ENCODE measurements at places on chromosomes 7 and 10. TPM values are rescaled to one million over a fixed set of nuclear protein-coding genes. Genes with fewer than 3 reads are reported as not detected.

ATG9B gene
- 0.18 TPM for total RNA-seq

FOXI2 gene
- not detected for total RNA-seq

PON1 gene
- total RNA-seq: not detected

NPSR1 gene
- total RNA-seq: not detected

EVX1 gene
- total RNA-seq: not detected

TRIM73 gene
- 0.18 TPM for total RNA-seq

FFAR4 gene
- not detected for total RNA-seq

MALRD1 gene
- total RNA-seq: 1.1 TPM

TMEM130 gene
- total RNA-seq: 1.1 TPM

PTN gene
- 61.7 TPM for total RNA-seq

HOXA5 gene
- 23.9 TPM for total RNA-seq

GPR22 gene
- not detected for total RNA-seq

ZNF467 gene
- not detected for total RNA-seq

ZNF487 gene
- total RNA-seq: 2.5 TPM

CASD1 gene
- 4.5 TPM for total RNA-seq

GRCh38 chr10:9015005-9015404, 960.5 kb downstream of the GATA3 start:
- no peak for DNase-seq
- no peak overlapping the region for H3K4me3 ChIP-seq
- no peaks in the 10 kb centered on the region for H3K27me3 ChIP-seq
- H3K27ac ChIP-seq: no peak overlapping the region

- no peak for DNase-seq
- no peak overlapping the region for H3K4me3 ChIP-seq
- no peaks in the 10 kb centered on the region for H3K36me3 ChIP-seq
- no peaks in the 10 kb centered on the region for H3K4me1 ChIP-seq
- peaks cover 10% of the 10 kb centered on the region for H3K27me3 ChIP-seq
- no peak overlapping the region for H3K27ac ChIP-seq
These were observed 31.9 kb downstream of the RPS24 start for GRCh38 chr10:78065611-78066010.

DNA sequence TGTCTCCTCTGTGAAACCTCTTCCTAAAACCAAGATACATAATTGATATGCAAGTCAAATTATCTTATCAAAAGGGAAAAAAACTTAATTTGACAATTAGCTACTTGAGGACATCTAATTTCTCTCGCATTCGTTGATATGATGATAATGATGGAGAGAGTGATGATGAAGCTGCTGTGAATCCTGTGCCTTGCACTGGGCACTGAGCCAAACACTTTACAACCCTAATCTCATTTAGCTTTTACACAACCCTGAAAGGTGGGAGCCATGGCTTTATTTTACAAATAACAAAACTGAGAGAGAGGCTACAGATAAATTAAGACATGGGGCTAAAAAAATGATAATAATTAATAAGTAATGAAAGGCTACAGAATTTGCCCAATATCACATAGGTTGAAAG, 176.0 kb downstream of the NOC3L start:
- H3K36me3 ChIP-seq: no peaks in the 10 kb centered on the region
- no peaks in the 10 kb centered on the region for H3K27me3 ChIP-seq
- no peak for DNase-seq
- H3K4me3 ChIP-seq: no peak overlapping the region
- no peak overlapping the region for H3K27ac ChIP-seq

DNA sequence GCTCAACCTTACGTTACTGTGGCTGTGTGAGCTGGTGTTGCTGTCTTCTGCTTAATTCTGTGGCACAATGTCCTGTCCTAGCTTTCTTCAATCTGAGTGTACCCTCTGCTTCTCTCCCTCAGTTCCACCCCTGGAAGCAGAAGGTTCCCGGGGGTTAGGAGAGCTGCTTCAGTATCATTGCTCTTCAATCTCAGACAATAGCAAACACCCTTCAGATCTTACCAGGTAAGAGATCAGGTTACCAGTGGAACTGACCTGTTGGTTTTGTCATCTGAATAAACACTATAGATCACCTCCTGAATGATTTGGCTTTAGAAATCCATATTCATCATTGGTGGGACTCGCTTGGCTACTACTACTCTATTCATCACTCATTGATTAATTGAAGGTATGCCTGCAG, 48.4 kb downstream of the DNAJB9 start:
- no peaks in the 10 kb centered on the region for H3K4me1 ChIP-seq
- no peak for DNase-seq
- H3K4me3 ChIP-seq: no peak overlapping the region

GRCh38 chr10:132408823-132409666, 12.0 kb downstream of the PWWP2B start:
- H3K27me3 ChIP-seq: no peaks in the 10 kb centered on the region
- no peak for DNase-seq
- H3K36me3 ChIP-seq: peaks cover 18% of the 10 kb centered on the region

DNA sequence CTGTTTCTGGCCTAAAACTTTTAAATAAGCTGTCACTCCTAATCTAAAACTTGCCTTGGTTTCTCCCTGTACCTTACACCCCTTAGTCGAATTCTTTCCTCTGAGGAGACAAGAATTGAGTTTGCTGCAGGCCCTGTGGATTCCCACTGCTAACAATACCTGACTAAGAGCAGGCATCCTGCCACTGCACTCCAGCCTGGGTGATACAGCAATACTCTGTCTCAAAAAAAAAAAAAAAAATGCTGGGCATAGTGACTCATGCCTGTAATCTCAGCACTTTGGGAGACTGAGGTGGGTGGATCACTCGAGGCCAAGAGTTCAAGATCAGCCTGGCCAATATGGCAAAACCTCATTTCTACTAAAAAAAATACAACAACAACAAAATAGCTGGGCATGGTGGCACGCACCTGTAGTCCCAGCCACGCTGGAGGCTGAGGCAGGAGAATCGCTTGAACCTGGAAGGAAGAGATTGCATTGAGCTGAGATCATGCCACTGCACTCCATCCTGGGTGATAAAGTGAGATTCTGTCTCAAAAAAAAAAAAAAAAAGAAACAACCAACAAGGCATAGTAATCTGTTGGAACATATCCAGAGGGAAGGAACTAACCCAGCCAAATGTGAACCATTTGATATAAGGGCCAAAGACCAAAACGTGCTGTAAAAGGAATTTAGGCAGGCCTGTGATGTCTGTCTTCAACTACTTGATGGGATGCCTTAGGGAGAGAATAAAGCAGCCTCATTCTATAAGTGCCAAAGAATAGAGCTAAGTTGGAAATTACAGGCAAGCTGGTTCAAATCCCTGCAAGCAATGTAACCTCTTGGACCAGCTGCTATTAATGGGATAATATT, 732.7 kb upstream of the AUTS2 start:
- no peak overlapping the region for H3K4me3 ChIP-seq
- H3K27ac ChIP-seq: no peak overlapping the region
- no peaks in the 10 kb centered on the region for H3K36me3 ChIP-seq

DNA sequence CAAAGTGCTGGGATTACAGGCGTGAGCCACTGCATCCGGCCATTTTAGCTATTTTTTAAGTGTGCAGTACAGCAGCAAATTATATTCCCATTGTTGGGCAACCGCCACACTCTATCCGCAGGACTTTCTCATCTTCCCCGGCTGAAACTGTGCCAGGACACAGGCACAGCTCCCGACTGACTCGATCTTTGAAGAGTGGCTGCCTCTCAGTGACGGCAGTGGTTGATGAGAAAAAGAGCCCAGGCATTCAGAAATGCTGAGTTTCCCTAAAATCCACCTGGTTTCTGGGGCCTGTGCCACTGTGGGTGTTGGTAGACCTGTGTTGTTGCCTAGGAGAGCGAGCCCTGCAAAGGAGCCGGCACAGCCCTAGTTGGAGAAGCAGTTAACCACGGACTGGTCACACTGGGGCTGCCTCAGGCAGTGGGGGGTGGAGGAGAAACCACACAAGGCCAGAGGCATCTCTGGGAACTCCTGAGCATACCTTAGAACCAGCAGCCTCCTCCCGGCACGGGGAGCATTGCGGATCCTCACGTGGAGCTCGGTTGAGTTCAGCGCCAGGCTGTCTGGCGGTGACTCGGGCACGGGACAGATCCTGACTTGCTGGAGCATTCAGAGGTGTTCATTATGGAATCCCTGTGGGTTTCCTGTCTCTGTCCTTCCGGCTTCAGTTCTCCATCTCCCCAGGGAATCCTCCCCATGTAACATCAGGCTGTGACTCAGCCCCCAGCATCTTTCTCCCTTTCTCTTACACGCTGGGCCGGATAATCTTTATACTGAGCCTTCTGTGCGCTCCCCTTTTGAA, 16.2 kb downstream of the PFKFB3 start:
- H3K4me1 ChIP-seq: peaks cover 4% of the 10 kb centered on the region
- H3K4me3 ChIP-seq: no peak overlapping the region
- peak; percentile 55 for DNase-seq
- peak overlapping the region; percentile 10 for H3K27ac ChIP-seq
- H3K27me3 ChIP-seq: no peaks in the 10 kb centered on the region

GRCh38 chr7:73909996-73910395, 49.0 kb downstream of the TMEM270 start:
- H3K4me1 ChIP-seq: no peaks in the 10 kb centered on the region
- DNase-seq: no peak
- H3K27me3 ChIP-seq: peaks cover 2% of the 10 kb centered on the region
- no peak overlapping the region for H3K4me3 ChIP-seq

DNA sequence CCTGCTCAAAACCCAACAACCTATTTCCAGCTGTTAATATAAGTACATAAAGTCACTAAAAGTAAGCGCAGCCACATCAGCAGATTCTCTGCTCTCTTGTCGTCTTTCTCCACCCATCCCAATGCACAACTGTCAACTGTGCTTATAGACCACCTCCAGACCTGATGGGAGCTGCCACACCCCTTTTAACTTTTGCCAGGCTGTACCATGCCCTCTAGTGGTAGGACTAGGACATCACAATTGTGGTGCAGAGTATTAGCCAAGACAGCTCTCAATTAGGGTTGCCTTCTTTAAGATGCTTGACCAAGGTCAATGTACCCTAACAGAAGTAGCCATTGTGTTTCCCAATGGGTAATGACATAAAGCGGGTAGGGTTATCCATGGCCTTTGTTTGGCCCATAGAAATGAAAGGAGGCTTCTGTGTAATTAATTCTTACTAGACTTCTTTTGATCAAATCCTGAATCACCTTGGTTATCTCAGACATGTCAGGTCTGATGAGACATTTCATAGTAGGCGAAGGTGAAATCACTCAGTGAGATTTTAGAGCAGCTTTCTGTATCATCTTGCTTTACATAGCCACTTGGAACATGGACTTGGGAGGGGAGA, 68.1 kb downstream of the SCRN1 start:
- H3K4me3 ChIP-seq: no peak overlapping the region
- no peak overlapping the region for H3K27ac ChIP-seq
- DNase-seq: peak; percentile 57
- H3K36me3 ChIP-seq: peaks cover 42% of the 10 kb centered on the region

- peaks cover 44% of the 10 kb centered on the region for H3K27me3 ChIP-seq
- H3K36me3 ChIP-seq: no peaks in the 10 kb centered on the region
- H3K27ac ChIP-seq: no peak within 1 kb of the TSS
- H3K4me3 ChIP-seq: peak within 1 kb of the TSS; percentile 47
These were observed at the start of gene TMEM178B for GRCh38 chr7:141073641-141074161. TMEM178B (plus strand) TSS chr7:141074064.

GRCh38 chr7:148919859-148920258, 35.8 kb upstream of the EZH2 start:
- H3K27ac ChIP-seq: no peak overlapping the region
- H3K27me3 ChIP-seq: peaks cover under 1% of the 10 kb centered on the region
- no peak overlapping the region for H3K4me3 ChIP-seq
- peaks cover 2% of the 10 kb centered on the region for H3K4me1 ChIP-seq

GRCh38 chr10:96972264-96972663, 140.2 kb downstream of the LCOR start:
- no peaks in the 10 kb centered on the region for H3K36me3 ChIP-seq
- H3K4me3 ChIP-seq: no peak overlapping the region
- no peak for DNase-seq
- peaks cover 2% of the 10 kb centered on the region for H3K4me1 ChIP-seq
- no peak overlapping the region for H3K27ac ChIP-seq
- H3K27me3 ChIP-seq: no peaks in the 10 kb centered on the region

DNA sequence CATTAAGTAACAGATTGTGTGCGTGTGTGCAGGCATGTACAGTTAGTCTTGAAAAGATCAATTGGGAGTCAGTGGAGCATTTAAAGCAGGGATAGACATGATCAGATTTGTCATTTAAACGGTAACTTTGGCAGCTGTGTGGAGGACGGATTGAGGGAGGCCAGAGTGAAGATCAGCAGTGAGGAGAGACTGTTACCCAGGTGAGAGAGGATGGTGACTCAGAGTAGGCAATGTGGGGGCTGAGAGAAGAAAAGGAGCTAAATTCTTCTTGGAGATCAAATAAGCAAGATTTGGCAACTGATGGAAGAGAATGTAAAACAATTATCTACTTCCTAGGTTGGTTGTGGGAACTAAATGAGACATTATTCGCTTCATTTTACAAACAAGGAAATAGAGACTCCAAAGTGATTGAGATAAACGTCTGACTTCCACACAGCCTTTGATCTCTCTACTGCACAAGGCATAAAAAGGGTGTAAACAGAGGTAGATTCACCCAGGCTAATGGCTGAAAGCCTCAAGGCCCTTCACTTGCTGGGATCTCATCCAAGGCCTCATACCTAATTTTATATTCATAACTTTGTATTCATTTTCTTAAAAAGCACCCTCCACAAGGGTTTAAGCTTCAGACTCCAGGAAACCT, 665.1 kb upstream of the GALNT17 start:
- H3K36me3 ChIP-seq: no peaks in the 10 kb centered on the region
- no peak overlapping the region for H3K4me3 ChIP-seq
- DNase-seq: no peak
- H3K27ac ChIP-seq: no peak overlapping the region

- no peaks in the 10 kb centered on the region for H3K27me3 ChIP-seq
- H3K27ac ChIP-seq: no peak overlapping the region
- H3K36me3 ChIP-seq: no peaks in the 10 kb centered on the region
- peaks cover 2% of the 10 kb centered on the region for H3K4me1 ChIP-seq
- no peak overlapping the region for H3K4me3 ChIP-seq
- no peak for DNase-seq
These were observed 63.9 kb downstream of the HECTD2 start for GRCh38 chr10:91474009-91474408.

- no peaks in the 10 kb centered on the region for H3K4me1 ChIP-seq
- no peak overlapping the region for H3K27ac ChIP-seq
- H3K27me3 ChIP-seq: peaks cover 1% of the 10 kb centered on the region
- no peaks in the 10 kb centered on the region for H3K36me3 ChIP-seq
- no peak for DNase-seq
These were observed 84.6 kb upstream of the FAM3C start for GRCh38 chr7:121480566-121481335.

DNA sequence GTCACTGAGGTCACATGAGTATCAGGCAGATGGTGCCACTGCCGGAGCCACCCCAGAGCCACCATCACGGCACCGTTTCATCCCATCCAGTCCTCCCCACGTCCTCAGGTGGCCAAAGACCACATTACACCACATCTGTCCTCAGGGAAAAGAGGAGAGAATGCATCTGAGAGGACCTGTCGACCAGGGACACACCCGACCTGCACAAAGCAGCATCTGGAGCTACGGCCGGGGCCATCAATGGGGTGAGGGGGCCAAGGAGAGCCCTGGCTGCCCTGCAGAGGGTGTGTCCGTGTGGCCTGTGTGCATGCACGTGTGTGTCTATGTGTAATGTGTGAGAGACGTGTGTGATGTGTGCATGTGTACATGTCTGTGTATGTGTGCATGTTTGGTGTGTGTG, 480.6 kb downstream of the DNAJB6 start:
- no peaks in the 10 kb centered on the region for H3K27me3 ChIP-seq
- no peak overlapping the region for H3K27ac ChIP-seq
- no peaks in the 10 kb centered on the region for H3K36me3 ChIP-seq
- no peak overlapping the region for H3K4me3 ChIP-seq
- DNase-seq: no peak
- H3K4me1 ChIP-seq: no peaks in the 10 kb centered on the region

- H3K4me3 ChIP-seq: no peak overlapping the region
- no peak overlapping the region for H3K27ac ChIP-seq
- no peaks in the 10 kb centered on the region for H3K36me3 ChIP-seq
- H3K27me3 ChIP-seq: no peaks in the 10 kb centered on the region
- no peak for DNase-seq
These were observed 140.2 kb downstream of the AUTS2 start for GRCh38 chr7:69738396-69738951.

Measured in IMR-90 (cell line).